Suppressor macrophage treated with lipopolysaccharide for 4 hours (primary cell): ENCODE measurements at places on chromosomes 11 and 22.

GRCh38 chr11:77449060-77449521, 24.8 kb downstream of the PAK1 start:
- peak; percentile 78 for DNase-seq

- no peak for DNase-seq
These were observed 11.9 kb downstream of the BAIAP2L2 start for GRCh38 chr22:38098410-38099249.

- DNase-seq, result no peak
These were observed 25.9 kb downstream of the LARGE2 start for GRCh38 chr11:45948356-45948755.

DNA sequence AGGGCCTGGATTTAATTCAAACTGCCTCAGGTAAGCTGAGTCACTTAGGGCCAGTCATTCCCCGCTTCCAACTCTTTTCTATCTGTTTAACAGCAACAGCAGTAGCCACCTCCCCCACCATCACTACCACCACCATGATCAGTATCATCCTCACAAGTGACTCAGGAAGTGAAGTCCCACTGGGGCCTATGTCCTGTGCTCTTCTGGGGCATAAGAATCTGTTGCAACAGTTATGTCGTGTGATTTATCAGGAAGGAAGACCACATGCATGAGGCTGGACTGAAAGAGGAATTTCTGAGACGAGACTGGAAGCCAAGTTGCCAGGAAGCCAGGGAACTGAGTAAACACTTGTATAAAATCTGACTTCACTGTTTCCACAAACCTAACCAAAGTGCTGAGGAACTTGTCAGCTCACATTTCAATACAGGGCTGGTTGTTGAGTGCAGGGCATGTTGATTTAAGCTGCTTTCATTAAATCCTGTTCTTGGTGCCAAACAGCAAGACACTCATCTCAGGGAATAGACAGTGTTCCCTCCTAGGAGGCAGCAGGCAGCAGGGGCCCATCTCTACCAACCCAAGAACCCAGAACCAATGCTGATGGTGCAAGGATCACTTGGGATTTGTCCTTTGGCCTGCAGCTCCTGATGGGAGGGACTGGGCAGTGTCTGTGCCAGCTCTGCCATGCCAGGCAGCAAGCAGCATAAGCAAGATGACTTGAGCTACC, 226.7 kb upstream of the NARS2 start:
- DNase-seq, result peak; percentile 89

GRCh38 chr11:65803797-65804492, 17.1 kb downstream of the OVOL1 start:
- DNase-seq, result no peak

DNA sequence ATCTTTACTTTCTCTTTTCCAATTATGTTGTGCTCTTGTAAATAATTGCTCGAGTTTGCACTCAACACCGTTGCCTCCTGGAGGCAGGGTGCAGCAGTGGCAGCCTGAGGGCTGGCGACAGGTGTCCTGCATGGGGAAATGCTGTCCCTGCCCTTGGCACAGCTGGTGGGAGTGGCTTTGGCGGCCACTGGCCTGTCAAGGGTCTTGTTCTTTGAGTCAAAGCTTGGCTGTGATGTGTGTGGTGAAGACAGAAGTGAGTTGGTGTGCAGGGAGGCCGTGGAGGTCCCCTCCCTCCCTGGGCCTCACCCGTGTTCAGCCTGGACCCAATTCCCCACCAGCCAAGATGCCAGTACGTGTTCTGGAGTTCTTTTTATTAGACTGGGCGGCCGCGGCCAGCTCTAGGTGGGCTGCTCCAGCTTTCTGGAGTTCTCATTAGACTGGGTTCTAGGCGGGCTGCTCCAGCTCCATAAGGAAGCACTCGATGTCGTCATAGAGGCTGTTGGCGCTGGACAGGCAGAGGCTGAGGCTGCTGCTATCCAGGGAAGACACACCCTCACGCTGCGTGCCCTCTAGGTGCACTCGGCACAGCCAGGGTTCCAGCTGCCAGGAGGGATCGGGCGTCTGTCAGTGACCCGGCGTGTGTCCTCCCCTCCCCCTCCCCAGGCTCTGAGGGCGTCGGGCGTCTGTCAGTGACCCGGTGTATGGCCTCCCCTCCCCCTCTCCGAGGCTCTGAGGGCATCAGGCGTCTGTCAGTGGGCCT, 3.4 kb downstream of the IRF7 start:
- peak; percentile 44 for DNase-seq

DNA sequence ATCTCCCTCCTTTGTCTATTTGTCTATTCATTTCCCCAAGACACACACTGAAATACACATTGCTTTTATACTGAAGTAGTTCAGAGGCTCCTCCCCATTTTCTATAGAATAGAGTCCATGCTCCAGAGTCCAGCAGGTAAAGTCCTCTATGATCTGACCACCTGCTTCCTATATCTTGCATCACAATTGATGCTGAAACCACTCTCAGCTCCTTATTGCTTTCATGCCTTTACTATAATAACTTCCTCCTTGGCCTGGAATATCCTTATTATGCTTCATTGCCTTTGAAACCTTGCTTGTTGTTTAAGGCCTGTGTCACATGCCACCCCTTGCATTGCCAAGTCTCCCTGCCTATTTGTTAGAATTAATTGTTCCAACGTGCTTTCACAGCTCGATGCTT, 12.6 kb downstream of the OR6Q1 start:
- DNase-seq, result no peak
